H7 (cell line): ENCODE measurements at places on chromosomes 6 and 20.
A peak's percentile ranks its signal among the peaks of the same experiment; 100 is the strongest.

GRCh38 chr6:169008641-169009257, 244.9 kb downstream of the THBS2 start:
- no peak for DNase-seq

DNA sequence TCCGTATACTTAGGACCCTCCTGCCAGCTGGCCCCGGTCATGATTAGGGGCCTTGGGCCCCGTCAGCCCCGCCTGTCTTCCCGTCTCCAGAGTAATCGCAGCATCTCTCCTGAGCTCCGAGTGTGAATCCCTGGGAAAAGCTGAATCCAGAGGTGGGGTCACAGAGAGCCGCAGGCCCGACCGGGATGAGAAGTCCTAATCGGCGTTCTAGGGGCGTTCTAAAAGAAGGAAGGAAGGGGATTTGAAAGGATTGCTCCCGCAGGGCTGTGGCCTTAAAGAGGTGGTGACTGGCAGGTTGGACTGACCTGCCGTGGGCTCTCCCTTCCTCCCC, 371 bp downstream of the HMGN4 start:
- DNase-seq, result no peak

DNA sequence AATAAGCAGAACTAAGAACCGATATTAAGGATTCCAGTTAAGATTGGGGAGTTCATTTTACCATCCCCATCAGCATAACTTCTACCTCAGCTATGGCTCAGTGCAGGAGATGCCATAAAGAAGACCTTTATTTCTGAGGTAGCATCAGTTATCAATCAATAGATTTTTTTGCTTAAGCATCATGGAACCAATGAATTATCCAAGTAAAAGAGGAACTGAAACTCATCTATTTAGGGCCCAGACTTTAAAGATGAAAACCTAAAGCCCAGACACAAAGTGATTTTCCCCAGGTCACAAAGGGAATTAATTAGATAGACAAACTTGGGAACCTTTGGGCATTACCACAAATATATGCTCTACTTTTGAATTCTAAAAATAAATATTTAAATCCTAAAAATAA, 59.2 kb upstream of the TINAG start:
- DNase-seq, result no peak

- no peak for DNase-seq
Observed at GRCh38 chr6:42335896-42336295, 115.8 kb downstream of the TRERF1 start.

DNA sequence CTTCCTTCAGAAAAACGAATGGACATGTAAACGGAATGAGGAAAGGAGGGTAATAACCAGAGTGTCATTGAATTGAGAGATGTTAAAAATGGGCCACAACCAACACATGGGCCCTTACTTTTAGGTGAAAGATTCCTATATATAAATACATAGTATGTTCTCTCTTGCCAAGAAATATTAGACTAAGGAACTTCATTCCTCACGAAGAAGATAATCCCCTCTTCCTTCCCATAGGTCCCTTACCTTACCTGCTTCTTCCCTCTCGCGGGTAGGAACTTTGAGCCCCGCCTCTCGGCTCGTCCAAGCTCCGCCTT, 295 bp upstream of the TBC1D22B start:
- DNase-seq, result no peak

DNA sequence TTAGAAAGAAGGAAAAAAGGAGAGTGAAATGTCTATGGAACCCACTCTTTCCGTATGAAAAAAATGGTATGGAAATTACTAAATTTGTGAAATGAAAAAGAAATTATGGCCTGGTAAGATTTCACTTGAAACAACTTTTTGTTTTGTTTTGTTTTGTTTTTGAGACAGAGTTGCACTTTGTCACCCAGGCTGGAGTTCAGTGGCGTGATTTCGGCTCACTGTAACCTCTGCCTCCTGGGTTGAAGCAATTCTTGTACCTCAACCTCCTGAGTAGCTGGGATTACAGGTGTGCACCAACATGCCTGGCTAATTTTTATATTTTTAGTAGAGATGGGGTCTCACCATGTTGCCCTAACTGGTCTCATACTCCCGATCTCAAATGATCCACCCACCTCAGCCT, 17.8 kb upstream of the GSTA5 start:
- no peak for DNase-seq

GRCh38 chr6:84738996-84739865, 25.2 kb downstream of the TBX18 start:
- no peak for DNase-seq

DNA sequence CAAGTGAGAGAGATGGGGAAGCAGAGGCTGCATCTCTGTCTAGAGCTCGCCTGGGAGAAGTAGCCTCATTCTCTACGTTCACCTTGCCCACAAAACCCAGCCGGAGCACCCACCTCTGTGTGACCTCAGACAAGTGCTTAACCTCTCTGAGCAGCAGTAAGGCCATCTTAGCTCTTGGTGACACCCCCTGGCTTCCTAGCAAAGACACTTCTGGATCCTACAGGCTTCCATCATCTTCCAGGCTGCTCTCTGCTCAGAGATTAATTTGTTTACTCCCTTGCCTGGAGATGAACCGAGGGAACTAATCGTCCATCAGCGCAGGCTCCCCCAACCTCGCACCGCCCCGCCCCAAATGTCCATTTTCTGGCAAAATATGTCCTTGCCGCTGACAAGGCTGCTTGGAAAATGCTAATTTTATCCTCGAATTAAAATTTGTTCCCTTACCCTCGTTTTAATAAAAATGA, 24.0 kb upstream of the CTNNBL1 start:
- DNase-seq, result no peak

DNA sequence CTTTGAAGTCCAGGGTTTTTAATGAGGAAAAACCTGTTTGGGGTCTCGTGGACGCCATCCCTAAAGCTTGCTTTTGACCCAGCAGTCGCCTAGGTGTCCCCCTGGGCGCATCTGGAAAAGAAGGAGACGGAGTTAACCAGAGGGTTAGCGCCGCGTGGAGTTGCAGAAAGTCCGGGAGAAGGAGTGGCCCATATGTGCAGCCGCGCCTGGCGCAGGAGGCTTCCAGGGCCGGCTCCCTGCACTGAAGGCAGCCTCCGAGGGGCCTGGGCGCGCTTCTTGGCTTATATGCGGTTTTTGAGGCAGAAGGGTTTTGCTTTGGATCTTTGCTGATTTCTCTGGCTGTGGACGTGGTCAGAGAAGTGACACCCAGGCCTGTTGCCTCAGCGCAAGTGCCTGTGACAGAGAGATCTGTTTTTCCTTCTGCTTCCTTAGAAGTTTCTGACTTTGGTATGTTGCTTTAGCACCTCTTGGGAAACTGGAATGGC, 987 bp downstream of the TMEM181 start:
- peak; percentile 62 for DNase-seq

DNA sequence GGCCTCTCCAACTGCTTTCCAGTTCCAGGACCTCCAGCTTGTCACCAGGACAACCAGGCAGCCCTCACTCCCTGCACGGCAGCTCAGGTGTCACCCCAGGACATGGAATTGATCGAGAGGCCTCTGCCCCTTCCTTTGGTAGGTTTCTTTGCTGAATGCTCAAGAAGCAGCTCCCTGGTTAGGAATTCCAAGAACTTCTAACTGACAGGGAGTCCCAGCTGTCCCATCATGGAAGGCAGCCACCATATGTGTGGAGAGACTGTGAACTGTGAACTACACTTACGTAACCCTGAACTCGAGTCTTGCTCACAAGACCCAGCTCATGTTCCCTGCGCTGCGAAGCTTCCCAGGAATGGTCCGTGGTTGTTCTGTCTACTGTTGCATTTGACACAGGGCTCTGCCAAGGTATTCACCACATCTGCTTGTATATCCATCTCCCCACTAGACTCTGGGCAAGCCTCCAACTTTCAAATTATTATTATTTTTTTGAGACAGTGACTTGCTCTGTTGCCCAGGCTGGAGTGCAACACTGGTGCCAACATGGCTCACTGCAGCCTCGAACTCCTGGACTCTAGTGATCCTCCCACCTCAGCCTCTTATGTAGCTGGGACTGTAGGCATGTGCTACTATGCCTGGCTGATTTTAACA, 35.7 kb downstream of the MGME1 start:
- no peak for DNase-seq

- no peak for DNase-seq
Observed at GRCh38 chr6:105769987-105770386, 316.1 kb upstream of the PRDM1 start.

DNA sequence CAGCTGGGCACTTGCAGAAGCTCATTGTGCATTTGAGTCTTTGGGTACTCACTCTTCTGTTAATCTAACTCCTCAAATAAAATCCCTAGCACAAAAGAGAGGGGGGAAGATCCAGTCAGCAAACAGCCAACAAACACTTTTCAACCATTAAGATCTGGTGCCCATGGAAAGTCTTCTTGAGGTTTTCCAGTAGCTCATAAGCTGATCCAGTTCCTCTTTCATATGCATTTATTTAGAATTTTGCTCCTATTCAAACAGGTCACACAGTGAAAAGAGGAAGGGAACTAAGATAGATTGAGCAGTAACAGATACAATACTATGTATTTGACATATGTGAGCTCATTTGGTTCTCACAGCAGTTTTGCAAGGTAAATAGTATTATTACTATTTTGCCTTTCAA, 38.6 kb downstream of the HLA-DPB1 start:
- DNase-seq, result no peak

DNA sequence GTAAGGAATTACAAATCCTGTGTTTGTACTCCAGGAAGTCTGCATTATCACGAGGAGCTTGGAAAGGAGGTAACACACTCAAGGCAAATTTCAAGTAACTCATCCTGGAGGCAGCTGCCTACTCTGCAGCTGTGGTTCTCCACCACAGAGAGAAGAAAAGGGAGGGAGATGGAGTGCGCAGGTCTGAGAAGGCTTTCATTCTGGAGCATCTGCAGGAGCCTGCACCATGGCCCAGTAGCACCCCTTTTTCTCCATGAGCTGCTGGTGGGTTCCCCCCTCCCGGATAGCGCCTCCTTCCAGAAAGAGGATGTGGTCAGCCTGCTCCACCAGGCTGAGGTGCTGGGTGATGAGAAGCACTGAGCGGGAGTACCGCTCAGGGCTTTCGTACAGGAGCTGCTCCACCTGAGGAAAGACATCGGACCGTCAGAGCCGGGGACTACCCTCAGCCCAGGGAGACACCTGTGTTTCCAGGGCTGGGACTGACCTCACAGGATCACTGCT, 1.6 kb upstream of the PSMB8 start:
- peak; percentile 20 for DNase-seq

DNA sequence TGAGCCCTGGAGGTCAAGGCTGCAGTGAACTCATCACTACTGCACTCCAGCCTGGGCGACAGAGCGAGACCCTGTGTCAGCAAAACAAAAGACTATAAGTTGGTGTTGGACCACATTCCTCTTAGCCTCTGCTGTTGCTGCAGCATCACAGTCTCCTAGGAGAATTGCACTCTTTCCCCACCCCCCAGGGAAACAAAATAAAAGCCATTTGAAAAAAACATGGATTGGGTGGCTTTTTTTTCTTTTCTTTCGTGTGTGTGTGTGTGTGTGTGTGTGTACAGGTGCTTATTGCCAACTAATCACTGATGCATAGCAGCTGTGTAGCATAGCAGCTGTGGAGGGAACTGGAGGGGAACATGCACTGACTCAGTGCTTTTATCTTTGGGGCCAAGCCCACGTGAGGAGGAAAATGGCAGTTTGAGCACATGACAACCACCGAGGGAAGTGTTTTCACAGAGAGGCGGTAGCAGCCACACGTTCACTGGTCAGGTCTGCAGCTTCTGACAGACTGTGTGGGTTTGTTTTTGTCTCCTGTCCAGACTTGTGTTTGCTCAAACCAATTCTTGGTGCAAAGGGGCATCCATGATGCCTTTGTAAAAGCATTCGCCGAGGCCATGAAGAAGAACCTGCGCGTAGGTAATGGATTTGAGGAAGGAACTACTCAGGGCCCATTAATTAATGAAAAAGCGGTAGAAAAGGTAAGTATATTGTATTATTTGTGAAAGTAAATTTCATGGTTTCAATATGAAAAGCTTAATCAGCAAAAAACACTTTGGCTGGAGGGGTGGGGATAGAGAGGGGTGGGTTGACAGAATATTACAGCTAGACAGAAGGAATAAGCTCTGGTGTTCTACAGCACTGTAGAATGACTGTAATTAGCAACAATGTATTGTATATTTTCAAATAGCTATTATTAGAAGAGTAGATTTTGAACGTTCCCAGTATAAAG, 27.7 kb downstream of the ALDH5A1 start:
- DNase-seq, result no peak

DNA sequence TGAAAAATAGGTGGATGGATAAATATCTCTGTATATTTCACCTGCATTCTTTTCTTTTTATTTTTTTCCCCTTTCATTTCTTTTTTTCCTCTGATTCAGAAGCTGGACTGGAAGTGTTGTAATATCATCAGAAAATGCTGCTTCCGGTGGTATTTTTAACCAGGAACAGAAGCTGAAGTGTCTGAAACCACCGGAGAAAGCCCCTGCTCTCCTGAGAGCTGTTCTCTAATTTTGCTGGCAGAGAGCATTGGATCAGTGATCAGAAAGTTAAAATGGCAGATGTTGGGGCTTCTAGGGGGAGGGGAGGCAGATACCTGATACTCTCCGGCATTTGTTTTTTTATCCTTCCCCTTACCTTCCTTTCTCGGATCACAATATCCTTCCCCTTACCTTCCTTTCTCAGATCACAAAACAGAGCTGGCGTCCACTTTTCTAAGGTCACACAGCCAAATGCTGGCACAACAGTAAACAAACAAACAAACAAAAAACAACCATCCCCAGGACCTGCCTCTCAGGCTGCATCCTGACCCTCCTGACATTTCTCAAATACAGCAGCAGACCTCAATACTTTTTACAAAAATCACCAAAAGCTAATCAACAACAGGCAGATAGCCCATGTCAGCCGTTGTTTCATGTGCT, 143.2 kb upstream of the ZNF217 start:
- peak; percentile 56 for DNase-seq

GRCh38 chr20:11529047-11529446, 388.6 kb upstream of the BTBD3 start:
- no peak for DNase-seq
